ENCODE measurements at places on chromosomes 1 and 21.

- no peak for DNase-seq
These were observed 6.2 kb downstream of the MAP1LC3C start for GRCh38 chr1:241992734-241993133.

DNA sequence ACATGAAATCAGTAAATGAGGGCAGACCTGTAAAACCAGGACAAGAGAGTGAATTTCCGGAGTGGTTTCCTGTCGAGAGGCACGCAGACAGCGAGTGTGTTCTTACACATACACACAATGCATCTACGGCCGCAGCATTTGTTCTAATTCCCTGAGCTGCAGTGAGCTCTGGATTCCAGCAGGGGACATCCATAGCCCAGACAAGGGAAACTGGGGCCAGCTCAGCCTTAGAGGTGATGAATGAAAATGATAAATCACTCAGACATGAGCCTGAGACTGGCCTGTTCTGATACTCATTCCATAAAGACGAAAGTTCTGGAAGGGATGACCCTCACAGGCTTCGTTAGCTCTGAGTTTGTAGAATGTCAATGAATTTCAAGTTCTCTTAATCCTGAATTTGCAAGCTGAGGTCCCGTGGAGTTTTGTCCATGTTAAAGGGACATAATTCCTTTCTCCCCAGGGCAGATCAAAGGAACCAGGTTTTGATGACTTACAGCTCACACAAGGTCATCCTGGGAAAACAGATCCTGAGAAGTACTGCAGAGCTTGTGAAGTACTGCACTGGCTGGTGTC lies 207.9 kb upstream of the C1orf87 start:
- peak; percentile 71 for DNase-seq

DNA sequence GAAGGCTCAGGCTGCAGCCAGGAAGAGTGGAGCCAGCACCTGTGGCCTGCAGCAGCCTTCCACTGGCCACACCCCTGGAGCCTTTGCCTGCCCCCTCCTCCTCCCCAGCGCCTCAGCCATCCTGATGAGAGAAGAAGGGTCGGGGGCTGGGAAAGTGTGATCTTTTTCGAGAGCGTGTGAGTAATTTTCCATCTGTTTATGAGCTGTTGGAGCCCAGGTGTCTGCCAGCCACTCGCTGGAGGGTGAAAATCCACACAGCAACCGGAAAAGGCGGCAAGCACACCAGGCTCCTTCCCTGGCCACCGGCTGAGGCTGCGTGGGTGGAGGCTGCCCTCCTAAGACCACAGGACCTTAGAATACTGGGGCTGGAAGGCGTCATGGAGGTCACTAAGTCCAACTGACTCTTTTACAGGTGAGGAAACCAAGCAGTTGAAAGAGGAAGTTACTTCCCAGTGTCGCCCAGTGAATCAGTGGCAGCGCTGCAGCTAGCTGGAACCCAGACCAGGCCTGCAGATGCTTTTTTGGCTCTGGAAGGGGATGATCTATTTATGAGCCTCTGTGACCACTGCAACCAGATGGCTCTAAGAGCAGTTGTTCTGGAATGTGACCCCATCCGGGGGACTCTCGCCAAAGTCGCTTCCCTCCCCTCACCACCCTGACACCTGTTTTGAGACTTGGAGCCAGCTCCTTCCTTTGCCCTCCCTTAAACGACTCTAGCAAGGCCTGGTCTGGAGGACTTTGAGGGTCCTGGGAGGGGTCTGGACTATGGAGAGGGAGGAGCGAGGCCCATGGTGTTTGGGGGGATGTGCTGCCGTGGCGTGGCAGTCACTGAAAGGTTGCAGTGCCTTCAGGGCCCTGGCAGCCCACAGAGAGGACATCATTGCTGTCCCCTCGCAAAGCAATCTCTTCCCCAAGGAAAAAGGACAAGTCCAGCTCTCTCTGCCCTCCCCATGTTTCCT lies 54.5 kb downstream of the LGR6 start:
- no peak for DNase-seq

DNA sequence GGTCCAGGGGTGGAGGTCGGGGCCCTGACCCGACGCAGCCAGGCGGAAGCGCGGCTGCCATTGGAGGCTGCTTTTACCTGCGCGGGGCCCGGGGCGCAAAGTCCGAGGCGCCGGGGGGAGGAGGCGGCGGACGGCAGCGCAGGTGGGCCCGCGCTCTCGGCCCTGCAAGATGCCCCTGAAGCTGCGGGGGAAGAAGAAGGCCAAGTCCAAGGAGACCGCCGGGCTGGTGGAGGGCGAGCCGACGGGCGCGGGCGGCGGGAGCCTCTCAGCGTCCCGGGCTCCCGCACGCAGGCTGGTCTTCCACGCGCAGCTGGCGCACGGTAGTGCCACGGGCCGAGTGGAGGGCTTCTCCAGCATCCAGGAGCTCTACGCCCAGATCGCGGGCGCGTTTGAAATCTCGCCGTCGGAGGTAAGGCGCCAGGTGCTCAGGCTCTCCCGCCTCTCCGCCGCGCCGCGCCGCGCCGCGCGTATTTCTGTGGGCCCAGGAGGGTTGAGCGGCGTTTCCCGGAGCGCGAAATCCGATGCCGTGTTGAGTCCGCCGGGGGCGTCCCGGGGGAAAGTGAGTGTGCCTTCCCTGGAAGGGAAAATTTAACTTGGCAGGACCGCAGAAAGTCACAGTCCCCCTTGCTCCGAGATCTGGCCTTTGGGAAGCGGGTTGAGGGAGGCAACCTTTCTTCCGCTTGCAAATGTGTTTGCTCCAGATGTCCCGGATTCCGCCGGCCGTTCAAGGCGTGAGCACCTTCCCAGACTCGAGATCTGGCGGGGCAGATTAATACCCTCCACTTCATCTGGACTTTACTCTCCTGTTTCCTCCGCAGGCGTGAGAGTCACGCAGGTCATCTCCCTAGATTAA lies at the start of gene GIPC2:
Gene GIPC2, plus strand, starts transcription at position 41 of the 853 bp plus-strand sequence. Its CDS starts 129 bp downstream, at position 170.
- DNase-seq, result no peak

DNA sequence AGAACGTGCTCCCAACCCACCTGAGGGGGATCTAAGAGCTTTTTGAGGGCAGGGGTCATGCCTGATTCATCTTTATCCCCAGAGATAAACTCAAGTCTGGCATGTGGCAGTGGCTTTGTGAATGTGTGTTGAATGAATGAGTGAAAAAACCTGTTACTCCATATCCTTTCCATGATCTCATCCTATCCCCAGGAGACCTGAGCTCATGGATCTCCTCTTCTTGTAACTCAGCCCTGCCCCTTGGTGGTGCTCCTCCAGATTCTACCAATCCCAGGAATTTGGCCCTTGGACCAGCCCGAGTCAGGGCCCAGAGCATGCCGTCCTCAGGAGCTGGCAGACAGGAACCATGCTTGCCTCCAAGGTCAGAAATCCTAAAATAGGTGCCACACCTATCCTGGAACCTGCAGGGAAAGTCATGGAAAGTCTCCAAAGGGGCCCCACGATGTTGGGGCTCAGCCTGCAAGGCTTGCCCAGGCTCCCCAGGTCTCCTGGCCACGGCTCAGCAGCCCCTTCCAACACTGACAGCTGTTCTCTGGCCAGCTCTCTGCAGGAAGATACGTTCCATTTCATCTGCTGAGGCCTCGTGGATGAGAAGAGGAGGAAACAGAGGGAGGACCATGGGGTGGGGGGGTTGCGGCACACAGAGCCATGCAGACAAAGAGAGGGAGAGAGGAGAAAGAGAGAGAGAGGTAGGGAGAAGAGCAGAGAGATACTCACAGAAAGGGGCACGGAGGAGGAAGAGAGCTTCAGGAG lies 214.6 kb downstream of the TRABD2B start:
- DNase-seq, result no peak

- DNase-seq, result no peak
These were observed 16.2 kb downstream of the JMJD4 start for GRCh38 chr1:227718932-227719331.

DNA sequence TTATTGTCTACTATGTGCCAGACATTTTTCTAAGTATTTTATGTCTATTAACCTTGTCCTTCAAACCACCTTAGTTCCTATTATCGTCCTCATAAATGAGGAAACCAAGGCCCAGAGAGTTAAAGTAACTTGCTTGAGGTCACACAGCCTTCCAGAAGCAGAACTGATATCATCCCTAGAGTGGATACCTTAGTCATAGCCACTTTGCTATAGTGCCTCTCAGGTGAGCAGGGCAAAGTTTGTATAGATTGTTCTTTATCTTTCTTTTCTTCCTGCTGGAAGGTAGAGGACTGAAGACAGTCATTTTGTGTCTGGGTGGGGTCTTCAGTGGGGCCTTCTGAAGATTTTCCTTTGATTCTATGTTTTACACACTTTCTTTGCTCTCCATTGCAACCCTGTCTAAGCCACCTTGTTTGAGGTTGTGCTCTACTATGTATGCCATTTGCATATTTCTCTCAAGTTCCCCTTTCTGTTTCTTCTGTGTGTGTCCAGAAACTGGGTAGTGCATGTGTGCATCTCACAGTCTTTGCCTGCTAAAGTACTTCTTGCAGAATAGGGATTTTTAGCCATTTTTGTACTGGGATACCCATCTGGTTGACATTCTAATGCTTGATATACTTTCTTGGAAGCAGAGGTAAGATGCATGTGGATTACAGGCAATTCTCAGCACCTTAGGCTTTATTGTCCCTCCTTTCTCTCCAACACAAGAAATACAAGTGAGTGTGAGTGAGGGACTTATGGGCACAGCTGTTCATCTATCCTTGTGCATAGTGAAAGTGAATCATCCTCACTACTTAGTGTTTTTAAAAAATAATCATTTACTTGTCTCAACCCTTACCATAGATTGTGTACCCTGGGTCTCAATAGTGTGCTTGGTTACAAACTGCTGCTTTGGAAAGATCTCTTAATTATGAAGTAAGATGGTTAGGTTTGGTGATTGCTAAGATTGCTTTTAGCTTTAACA lies 207.6 kb upstream of the HMCN1 start:
- DNase-seq, result no peak

DNA sequence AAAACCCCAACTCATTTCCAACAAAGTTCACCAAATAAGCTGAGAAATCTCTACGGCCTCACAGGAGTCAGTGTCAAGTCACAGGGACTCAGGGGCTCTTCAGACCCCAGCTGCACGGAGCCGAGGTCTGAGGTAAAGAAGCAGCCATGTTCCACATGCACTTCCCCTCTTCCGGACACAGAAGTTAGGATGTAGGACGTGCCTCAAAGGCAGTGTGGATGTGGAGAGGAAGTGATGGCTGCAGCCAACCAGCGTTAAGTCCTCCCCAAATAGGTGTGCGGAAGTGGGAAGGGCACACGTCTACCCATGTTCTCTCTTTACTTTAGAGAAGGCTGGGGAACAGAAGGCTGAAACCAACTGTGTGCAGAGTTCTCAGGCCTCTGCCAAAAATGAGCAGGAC lies 14.6 kb upstream of the NCF2 start:
- no peak for DNase-seq

DNA sequence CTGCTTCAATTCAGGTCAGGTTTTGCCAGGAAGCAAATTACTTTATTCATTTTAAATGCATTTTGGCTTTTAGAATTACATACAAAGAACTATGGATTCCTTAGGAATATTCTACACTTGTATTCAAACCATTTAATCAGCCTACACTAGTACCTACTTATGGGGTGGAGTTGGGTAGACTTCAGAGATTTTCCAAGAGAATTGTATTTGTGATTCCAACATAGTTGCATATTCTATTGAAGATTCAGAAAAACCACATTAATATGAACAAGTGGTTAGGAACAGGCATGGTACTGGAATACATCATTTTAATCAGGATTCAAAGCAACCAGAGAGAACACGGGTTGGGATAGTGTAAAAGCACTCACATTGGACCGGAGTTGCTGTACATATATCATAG lies 33.4 kb downstream of the LUZP1 start:
- DNase-seq, result no peak

GRCh38 chr1:225926551-225927113 lies 2.6 kb upstream of the PYCR2 start:
- DNase-seq, result no peak

- no peak for DNase-seq
These were observed 975.0 kb upstream of the NCAM2 start for GRCh38 chr21:20023193-20023592.

GRCh38 chr1:60503266-60503925 lies 429.8 kb upstream of the C1orf87 start:
- no peak for DNase-seq

DNA sequence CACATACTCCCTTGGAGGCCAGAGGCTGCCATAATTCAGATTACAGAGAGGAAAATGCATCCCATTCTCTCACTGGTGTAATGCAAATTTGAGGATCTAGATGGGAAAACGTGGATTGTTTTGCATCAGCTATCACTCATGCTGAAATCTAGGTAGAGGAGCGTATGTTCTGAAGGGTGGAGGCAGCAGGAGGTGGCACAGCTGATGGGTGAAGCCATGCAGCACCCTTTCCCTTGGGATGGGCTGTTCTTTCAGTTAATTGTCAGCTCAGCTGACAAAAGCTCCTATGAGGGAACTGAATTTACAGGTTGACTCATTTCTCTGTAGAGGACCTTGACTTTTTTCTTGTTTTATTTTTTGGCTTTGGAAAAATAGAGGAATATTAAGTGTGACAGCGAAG lies 41.8 kb downstream of the CAMTA1 start:
- no peak for DNase-seq

- no peak for DNase-seq
These were observed 238.4 kb upstream of the NR5A2 start for GRCh38 chr1:199789141-199789540.

DNA sequence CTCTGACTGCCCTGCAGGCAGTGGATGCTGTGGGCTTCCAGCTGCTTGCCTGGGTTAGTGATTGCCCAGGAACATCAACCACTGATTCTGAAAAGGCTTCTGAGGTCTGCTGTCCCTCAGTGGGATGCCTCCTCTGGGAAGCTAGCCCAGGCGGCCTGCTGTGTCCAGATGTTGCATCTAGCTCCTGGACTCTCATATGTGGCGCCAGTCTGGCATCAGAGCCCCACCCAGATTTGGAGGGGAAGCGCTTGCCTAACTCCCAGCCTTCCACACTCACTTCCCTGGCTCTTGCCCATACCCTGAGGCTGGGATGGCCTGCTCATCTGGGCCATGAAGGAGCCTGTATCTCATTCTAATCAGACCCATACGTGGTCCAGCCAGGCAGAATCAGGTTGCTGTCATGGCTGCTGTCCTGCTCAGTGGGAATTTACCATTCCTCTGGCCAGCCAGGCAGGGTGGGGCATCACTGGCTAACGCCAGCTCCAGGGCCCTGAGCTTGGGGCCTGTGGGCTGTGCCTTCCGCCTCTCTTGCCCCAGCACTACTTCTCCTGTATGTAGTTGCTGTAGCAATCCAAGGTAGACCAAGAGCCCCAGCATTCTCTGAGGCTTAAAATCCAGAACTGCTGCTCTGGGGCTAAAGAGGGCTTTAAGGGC lies 4.1 kb downstream of the CSF1 start:
- DNase-seq, result no peak

- no peak for DNase-seq
These were observed 3.5 kb upstream of the TRIT1 start for GRCh38 chr1:39886757-39887231.

DNA sequence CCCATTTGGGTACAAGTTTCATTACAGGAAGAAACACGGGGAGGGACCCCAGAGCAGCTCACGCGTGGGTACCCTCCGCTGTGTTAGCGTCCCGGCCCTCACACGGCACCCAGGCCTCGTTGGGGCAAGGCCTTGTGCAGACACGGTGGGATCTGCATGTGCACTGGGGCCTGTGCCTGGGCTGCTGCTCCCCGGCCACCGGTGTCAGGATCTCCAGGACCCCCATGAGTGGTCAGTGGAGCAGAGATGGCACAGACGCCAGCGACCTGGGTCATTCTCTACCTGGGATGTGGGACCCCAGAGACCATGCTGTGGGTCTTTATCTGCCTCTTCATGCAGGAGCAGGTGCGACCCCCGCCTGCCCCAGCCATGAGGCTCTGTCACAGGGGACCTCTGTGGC lies 5.4 kb upstream of the SAMD11 start:
- DNase-seq, result no peak

All from epithelial cell of proximal tubule (primary cell).